ENCODE measurements at places on chromosomes 6 and 20.
A peak's percentile ranks its signal among the peaks of the same experiment; 100 is the strongest.

GRCh38 chr6:147040121-147040910 is 163.9 kb upstream of the STXBP5 start:
- no peaks in the 10 kb centered on the region for H3K4me1 ChIP-seq
- no peak overlapping the region for H3K27ac ChIP-seq
- H3K27me3 ChIP-seq: no peaks in the 10 kb centered on the region
- no peaks in the 10 kb centered on the region for H3K36me3 ChIP-seq

DNA sequence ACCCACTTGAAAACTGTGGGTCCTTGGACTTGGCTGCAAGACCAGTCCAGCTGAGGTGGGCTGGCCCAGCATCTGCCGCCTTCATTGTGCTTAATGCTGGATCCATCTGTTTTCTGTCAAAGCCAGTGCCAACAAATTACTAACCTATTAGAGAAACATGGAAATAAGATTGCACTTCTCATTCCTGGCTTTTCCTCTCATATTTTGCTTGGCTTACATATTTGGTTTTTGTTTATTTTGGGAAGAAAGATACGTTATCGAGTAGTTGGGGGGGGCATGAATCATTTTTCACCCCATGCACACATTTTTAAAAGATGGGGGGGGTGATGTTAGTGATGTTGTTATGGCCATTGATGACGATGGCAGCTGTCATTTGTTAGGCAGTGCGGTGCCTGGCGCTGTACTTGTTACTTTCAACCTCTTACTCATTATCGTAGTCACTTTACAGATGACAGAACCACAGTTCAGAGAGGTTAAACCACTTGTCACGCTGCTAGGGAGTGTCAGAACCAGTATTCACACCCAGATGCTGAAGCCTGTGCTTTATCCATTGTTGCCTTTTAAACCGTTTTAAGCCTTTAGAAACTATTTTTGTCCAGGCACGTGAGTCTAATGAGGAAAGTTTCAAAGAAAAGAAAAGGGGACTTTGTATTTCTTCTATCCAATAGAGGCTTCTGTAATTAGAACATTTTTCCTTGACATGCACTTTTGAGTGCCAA is 180.0 kb downstream of the TMEM242 start:
- no peak for DNase-seq
- H3K27ac ChIP-seq: peak overlapping the region; percentile 7
- no peaks in the 10 kb centered on the region for H3K27me3 ChIP-seq

- no peaks in the 10 kb centered on the region for H3K36me3 ChIP-seq
- H3K27me3 ChIP-seq: no peaks in the 10 kb centered on the region
- no peak for DNase-seq
Observed at GRCh38 chr6:156513504-156513903, 263.7 kb upstream of the ARID1B start.

- peaks cover 42% of the 10 kb centered on the region for H3K36me3 ChIP-seq
- H3K27ac ChIP-seq: no peak overlapping the region
- H3K27me3 ChIP-seq: no peaks in the 10 kb centered on the region
- H3K4me1 ChIP-seq: peaks cover 47% of the 10 kb centered on the region
Observed at GRCh38 chr20:1369970-1370369, 22.9 kb downstream of the FKBP1A start.

DNA sequence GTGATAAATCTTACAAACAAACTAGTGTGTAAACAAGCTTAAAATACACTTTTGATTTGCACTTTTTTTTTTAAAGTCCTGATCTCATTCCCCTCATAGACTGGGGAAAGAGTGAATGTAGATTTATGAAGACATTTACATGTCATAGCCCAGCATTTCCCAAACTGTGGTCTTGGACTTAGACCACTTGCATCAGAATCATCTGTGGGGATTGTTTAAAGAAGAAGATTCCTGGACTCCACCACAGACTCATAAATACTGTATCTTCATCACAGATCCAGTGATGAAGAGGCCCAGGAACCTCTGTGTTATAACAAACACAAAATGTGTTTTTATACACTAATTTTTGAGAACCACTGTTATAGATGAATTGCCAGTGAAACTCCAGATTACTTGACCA is 99.5 kb downstream of the KCNQ5 start:
- no peak overlapping the region for H3K27ac ChIP-seq
- DNase-seq: no peak
- H3K4me3 ChIP-seq: no peak overlapping the region

- no peak overlapping the region for H3K4me3 ChIP-seq
Observed at GRCh38 chr6:138554146-138554545, 54.9 kb upstream of the NHSL1 start.

DNA sequence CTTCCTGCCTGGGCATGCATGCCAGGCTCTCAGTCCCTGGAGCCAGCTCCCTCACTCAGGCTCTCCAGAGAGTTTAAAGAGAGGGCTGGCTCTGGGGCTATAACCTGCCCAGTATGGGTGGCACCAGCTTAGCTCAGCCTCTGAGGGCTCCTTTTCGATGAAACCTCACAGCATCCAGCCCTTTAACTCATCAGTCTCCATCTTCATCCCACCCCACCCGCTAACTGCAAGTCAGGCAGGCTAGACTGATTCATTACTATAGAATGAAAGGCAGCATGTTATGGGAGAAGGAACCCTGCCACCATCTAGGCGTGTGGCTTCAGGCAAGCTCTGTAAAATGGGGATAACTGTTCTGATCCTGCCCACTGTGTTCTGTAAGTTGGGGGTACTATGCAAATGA is 53.5 kb downstream of the RAB44 start:
- peaks cover 44% of the 10 kb centered on the region for H3K4me1 ChIP-seq
- no peaks in the 10 kb centered on the region for H3K36me3 ChIP-seq
- H3K27ac ChIP-seq: no peak overlapping the region
- no peak for DNase-seq
- H3K4me3 ChIP-seq: no peak overlapping the region

DNA sequence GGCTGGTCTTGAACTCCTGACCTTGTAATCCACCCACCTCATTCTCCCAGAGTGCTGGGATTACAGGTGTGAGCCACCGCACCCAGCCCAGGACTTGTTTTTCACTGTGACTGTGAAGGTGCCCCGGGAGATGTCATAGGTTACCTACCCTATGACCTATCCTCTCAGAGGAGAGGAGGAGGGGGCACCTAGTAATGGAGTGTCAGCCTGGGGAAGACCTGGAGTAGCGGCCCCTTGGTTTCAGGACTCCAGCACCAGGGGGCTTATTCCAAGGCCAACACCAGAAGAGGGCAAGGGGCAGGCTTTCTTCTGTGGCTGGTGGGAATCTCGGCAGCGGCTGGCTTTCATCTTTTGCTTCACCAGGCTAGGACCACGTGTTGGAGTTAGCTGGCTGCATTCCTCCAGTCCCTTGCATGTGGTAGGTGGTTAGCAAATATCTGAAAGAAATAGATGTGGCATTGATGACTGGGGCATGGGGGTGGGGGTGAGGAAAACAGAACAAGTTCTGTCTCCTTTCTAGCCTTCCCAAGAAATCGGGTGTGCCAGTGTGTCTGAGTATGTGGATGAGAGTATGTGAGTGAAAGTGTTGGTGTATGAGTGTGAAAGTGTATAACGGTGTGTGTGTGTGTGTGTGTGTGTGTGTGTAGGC is 7.9 kb upstream of the ITPR3 start:
- H3K36me3 ChIP-seq: no peaks in the 10 kb centered on the region
- H3K27ac ChIP-seq: peak overlapping the region; percentile 11
- peaks cover 44% of the 10 kb centered on the region for H3K4me1 ChIP-seq
- H3K4me3 ChIP-seq: no peak overlapping the region
- H3K27me3 ChIP-seq: no peaks in the 10 kb centered on the region

- H3K36me3 ChIP-seq: no peaks in the 10 kb centered on the region
- no peak overlapping the region for H3K27ac ChIP-seq
- H3K27me3 ChIP-seq: peaks cover 6% of the 10 kb centered on the region
- DNase-seq: no peak
- no peak overlapping the region for H3K4me3 ChIP-seq
Observed at GRCh38 chr20:57544838-57545564, 15.9 kb upstream of the PCK1 start.

- H3K27ac ChIP-seq: peak overlapping the region; percentile 87
- H3K36me3 ChIP-seq: no peaks in the 10 kb centered on the region
- no peaks in the 10 kb centered on the region for H3K27me3 ChIP-seq
- no peak for DNase-seq
- H3K4me3 ChIP-seq: peak overlapping the region; percentile 65
Observed at GRCh38 chr6:27133281-27134227, 113.9 kb upstream of the PRSS16 start.

DNA sequence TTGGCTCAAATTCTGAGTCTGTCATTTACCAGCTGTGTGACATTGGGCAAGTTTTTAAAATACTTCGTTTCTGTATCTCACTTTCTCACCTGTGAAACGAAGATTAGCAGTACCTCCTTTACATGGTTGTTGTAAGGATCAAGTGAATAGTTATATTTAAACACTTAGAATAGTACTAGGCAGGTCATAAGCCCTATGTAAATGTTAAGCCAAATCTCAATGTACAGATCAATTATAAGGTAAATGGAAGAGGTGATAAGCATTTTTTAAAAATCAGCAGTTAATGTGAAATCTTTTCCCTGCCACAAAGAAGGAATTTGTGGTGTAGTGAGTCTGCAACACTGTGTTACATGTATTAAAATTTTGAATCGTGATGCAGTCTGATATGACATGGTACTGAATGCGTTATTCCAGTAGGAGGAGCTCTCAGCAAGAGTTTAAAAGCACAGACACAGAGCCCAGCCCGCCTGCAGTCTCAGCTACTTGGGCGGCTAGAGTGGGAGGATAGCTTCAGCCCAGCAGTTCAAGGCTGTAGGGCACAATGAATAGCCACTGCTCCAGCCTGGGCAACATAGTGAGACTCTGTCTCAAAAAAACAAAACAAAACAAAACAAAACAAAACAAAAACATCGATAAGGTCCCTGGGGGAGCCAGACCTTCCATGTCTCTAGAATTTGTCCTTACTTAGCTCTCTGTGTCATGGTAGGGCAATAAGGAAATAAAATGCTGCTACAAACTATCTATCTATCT is 46.0 kb downstream of the GTF2H5 start:
- H3K4me3 ChIP-seq: no peak overlapping the region
- DNase-seq: no peak
- no peaks in the 10 kb centered on the region for H3K4me1 ChIP-seq
- H3K36me3 ChIP-seq: no peaks in the 10 kb centered on the region
- no peaks in the 10 kb centered on the region for H3K27me3 ChIP-seq

DNA sequence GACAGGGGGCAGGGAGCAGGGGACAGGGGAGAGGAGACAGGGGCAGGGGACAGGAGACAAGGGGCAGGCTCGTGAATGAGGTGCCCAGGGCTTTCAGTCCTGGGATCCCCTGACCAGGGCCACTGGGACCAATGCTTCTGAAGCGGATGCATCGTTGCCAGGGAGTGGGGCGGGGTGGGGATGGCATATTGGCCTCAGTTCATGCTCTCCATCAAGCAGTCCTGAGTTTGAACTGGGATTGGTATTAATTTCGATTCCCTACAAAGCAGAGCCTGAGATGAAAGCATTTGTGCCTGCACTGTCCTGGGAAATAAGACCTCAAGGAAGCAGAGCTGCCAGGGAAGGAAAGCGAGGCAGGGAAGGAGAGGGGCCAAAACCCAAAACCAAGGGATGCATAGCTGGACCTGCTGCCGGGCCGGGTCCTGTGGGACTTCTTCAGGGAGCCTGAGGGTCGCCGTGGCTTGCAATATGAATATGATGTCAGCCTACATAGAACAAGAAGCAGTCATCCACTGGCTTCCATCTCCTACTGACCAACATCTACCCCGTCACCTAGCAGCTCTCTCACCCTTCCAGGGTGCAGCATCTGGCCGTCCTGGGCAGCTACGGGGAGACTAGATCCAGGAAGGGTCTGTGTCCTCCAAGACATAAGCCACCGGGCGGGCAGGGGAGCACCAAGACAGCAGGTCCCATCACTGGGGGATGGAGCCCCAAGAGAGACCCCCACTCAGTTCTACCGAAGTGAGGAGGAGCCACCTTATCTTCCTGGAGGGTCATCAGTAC is 233.3 kb downstream of the SYNDIG1 start:
- H3K27ac ChIP-seq: no peak overlapping the region
- DNase-seq: no peak
- peaks cover 4% of the 10 kb centered on the region for H3K27me3 ChIP-seq
- H3K4me1 ChIP-seq: no peaks in the 10 kb centered on the region
- H3K36me3 ChIP-seq: no peaks in the 10 kb centered on the region
- no peak overlapping the region for H3K4me3 ChIP-seq

All from suprapubic skin (tissue), 4 donors.